ENCODE measurements at places on chromosomes 1 and 21.

DNA sequence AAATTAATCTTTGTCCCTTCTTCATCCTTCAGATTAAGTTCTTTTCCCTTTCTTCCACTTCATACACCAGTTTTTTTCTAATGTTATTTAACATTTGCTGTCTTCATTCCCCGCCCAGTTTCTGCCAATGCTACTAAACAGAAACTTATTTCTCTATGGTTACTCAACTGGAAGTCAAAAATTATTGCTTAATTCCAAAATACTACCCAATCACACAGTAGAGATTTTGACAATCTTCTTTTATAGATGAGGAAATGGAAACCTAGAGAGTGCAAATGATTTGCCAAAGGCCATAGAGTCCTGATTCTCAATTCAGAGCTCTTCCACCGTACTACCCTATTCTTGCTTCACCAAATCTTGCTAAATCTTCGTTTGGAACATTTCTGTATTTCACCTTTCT, 58.1 kb upstream of the SH3GLB1 start:
- no peak overlapping the region for H3K27ac ChIP-seq
- H3K4me1 ChIP-seq = no peaks in the 10 kb centered on the region
- no peaks in the 10 kb centered on the region for H3K36me3 ChIP-seq
- H3K4me3 ChIP-seq = no peak overlapping the region

DNA sequence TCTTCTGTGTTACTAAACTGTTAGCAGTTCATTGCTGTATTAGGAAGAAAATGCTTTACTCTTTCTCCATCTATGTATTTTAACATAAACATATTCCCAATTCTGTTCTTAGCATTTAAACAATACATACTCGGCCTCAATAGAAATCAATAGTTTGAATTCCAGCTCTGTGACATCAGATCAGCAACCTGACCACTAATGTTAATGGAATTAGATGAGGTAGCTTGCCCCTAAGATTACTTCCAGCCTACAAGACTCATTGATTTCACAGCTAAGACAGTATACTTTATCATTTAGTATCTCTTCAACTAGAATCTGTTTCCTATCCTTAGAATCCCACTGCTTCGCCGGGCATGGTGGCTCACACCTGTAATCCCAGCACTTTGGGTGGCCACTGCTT, 38.9 kb downstream of the EPRS1 start:
- H3K36me3 ChIP-seq = peaks cover 8% of the 10 kb centered on the region
- H3K27ac ChIP-seq = no peak overlapping the region
- H3K27me3 ChIP-seq = no peaks in the 10 kb centered on the region
- no peak for DNase-seq
- no peak overlapping the region for H3K4me3 ChIP-seq
- no peaks in the 10 kb centered on the region for H3K4me1 ChIP-seq

- H3K4me3 ChIP-seq = no peak overlapping the region
- H3K36me3 ChIP-seq = no peaks in the 10 kb centered on the region
- H3K27ac ChIP-seq = peak overlapping the region; percentile 82
- no peak for DNase-seq
- H3K4me1 ChIP-seq = peaks cover 31% of the 10 kb centered on the region
- peaks cover 19% of the 10 kb centered on the region for H3K27me3 ChIP-seq
Measured at GRCh38 chr1:113256348-113256729, 134.0 kb upstream of the MAGI3 start.

DNA sequence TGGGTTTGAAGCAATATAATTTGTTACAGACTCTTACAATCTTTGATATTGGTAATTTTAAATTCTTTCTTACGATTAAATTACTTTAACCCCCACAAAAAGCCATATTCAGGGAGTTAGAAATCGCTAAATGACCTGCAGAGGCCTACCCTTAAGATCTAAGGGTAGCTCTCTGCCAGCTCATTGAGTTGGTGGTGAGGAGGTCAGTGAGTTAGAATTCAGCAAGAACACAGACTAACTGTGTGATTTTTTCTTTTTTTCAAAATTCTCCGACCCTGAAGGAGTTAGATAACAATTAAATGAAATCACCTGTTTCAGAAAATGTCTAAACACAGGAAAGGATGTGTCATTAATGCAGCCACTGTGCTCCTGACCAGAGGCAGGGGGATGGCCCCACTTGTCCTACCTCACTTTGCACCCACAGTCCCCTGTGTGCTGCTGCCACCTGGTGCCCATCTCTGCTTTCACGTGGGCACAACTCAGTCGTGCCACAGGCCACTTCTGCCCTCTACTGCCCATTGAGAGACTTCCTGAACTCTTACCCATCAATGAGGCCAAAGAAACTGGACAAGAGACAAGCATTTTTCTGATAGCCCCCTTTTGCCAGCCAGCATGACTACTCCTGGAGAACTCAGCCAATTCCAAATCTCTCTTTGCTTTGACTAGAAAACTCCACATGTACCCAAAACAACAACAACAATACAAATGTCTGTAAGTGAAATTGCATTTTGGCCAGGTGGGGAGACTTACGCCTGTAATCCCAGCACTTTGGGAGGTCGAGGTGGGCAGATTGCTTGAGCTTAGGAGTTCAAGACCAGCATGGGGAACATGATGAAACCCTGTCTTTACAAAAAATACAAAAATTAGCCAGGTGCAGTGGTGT, 8.4 kb downstream of the CFAP45 start:
- peaks cover 37% of the 10 kb centered on the region for H3K27me3 ChIP-seq
- no peak overlapping the region for H3K4me3 ChIP-seq
- peak; percentile 48 for DNase-seq
- H3K4me1 ChIP-seq = peaks cover 5% of the 10 kb centered on the region
- H3K27ac ChIP-seq = no peak overlapping the region

DNA sequence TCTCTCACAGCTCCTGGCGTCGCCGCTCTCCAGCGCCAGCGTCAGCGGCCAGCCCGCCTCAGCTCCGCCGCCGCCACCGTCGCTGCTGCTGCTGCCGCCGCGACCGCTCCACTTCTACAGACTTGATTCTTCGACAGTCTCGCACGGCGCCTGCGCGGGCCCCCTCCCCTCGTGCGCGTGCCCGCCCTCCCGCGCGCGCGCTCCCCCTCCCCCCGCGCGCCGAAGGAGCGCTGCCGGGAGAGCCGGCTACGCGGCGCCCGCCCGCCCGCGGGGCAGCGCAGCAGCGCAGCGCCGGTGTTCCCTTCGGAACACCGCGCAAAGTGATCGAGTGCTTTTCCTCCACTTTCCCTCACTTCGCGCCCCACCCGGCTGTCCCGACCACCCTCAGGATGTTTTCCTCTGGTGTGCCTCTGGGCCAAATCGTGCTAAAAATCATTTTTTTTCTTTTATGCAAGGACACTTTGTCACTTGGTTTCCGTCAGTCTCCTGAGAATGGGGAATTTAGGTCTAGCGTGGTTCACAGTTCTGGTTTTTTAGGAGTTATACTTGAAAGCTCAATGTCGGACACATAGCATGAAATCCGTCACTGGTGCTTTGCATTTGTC, at the start of gene IRF2BP2:
Gene IRF2BP2, minus strand, starts transcription at position 118 of the 605 bp plus-strand sequence. CDS start 684 bp downstream, outside the sequence.
- H3K27me3 ChIP-seq = no peaks in the 10 kb centered on the region
- peaks cover 25% of the 10 kb centered on the region for H3K4me1 ChIP-seq
- peaks cover 34% of the 10 kb centered on the region for H3K36me3 ChIP-seq

DNA sequence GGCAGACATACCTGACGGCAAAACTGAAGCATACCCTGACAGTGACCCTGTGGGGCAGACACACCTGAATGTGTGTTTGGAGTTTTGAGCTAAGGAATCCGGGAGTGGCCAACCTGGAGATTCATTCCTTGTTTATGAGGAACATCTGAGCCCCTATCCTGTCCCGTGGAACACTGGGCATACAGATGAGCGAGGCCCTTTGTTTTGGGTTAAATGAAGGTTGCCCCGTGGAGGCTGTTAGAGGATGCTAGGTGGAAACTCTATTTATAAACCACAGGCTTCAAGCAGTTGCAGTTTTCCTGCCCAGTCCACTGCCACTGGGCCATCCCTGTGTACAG, 18.1 kb downstream of the GALNT2 start:
- H3K27me3 ChIP-seq = no peaks in the 10 kb centered on the region
- H3K4me3 ChIP-seq = no peak overlapping the region
- no peak for DNase-seq

DNA sequence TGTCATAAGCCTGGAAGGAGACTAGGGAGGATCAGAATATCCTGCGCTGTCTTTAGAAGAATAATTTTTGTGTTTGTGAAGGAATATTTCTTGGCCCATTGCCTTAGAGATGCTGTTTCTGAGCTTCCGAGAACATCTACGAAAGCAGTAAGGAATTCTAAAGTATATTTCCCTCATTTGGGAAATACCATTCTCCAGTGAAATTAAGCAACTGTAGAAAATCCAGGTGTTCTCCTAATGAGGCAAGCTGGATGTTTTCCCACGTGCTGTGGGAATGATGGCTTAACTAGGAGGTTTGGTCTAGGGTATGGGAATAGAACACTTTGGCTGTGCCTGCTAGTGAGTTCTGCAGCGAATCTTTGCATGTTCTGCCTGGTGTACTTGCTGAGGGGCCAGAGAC, 168.9 kb upstream of the KIAA0040 start:
- no peak overlapping the region for H3K27ac ChIP-seq
- H3K36me3 ChIP-seq = no peaks in the 10 kb centered on the region
- H3K27me3 ChIP-seq = no peaks in the 10 kb centered on the region

DNA sequence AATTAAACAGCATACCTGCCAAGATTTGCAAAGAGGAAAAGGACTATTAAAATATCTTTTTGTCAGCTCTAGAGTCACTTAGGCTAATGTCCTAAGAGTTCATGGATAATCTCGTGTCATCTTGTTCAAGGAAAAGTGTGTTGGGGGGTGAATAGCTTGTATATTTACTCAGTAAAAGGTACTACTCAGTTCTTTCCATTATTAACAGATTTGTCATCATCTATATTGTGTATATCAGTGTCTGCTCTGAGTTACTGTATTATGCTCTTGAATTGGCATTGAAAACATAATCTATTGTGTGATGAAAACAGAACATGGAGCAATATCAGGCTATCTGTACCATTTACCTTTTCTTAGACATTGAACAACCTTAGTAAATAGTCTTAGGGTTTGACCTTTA, 41.9 kb downstream of the SMG7 start:
- H3K4me3 ChIP-seq = no peak overlapping the region
- H3K27me3 ChIP-seq = no peaks in the 10 kb centered on the region
- no peak for DNase-seq
- H3K27ac ChIP-seq = no peak overlapping the region
- no peaks in the 10 kb centered on the region for H3K4me1 ChIP-seq
- peaks cover 2% of the 10 kb centered on the region for H3K36me3 ChIP-seq

- H3K27ac ChIP-seq = no peak overlapping the region
- H3K4me3 ChIP-seq = no peak overlapping the region
- H3K36me3 ChIP-seq = no peaks in the 10 kb centered on the region
- no peaks in the 10 kb centered on the region for H3K27me3 ChIP-seq
- no peak for DNase-seq
- no peaks in the 10 kb centered on the region for H3K4me1 ChIP-seq
Measured at GRCh38 chr1:225435957-225436392, 8.1 kb upstream of the LBR start.

GRCh38 chr1:70978623-70979022, 69.0 kb downstream of the PTGER3 start:
- no peak overlapping the region for H3K27ac ChIP-seq
- no peak overlapping the region for H3K4me3 ChIP-seq
- DNase-seq = no peak
- no peaks in the 10 kb centered on the region for H3K27me3 ChIP-seq

GRCh38 chr1:227841096-227841495, 25.6 kb downstream of the PRSS38 start:
- H3K36me3 ChIP-seq = no peaks in the 10 kb centered on the region
- no peak overlapping the region for H3K4me3 ChIP-seq
- no peaks in the 10 kb centered on the region for H3K4me1 ChIP-seq
- H3K27me3 ChIP-seq = peaks cover 3% of the 10 kb centered on the region
- H3K27ac ChIP-seq = no peak overlapping the region
- no peak for DNase-seq

DNA sequence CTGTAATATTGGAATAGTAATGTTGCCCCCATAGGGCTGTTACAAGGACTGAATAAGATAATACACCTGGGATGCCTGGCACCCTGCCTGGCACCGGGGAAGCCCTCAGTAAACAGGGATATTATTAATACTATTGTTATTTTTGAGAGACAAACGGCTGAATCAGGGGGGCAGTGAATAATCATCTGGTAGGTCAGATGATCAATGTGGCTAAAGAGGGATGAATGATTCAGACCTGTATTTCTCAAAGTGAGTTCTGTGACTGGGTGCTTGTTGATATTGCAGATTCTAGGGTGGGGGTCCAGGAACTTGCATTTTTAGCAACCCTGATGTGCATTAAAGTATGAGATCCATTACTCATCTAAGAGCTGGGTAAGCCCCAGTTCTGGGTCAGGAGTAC, 46.2 kb upstream of the BCL10 start:
- H3K4me3 ChIP-seq = no peak overlapping the region
- H3K4me1 ChIP-seq = no peaks in the 10 kb centered on the region
- H3K27ac ChIP-seq = no peak overlapping the region
- H3K36me3 ChIP-seq = peaks cover 31% of the 10 kb centered on the region
- DNase-seq = no peak

Measured in neuronal stem cell (in vitro differentiated cells).